ENCODE measurements at places on chromosomes 7 and 10.

DNA sequence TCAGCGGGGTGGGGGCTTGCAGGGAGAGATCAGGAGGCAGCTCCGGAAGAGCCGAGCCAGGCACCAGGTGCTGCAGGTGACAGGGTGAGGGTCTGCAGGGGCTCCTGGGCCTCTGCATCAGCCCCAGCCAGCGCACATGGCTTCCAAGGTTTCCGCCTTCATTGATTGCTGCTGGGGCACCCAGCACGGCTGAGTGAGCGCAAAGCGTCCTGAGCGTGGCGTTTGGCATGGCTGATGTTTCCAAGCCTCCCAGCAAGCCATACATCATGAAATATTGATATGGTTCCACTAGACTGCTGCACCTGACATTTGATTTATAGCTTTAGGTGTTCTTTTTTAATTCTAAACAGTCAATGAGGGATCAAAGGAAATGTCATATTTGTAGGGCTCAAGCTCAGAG, 259.0 kb downstream of the WDR37 start:
- no peak for DNase-seq

GRCh38 chr10:94545391-94546048, at the start of gene HELLS:
Gene HELLS (plus strand): TSS chr10:94545788. CDS start chr10:94545922, 134 bp downstream.
- DNase-seq = peak; percentile 46

- DNase-seq = no peak
These were observed 126.5 kb downstream of the GPAM start for GRCh38 chr10:112057072-112057471.

DNA sequence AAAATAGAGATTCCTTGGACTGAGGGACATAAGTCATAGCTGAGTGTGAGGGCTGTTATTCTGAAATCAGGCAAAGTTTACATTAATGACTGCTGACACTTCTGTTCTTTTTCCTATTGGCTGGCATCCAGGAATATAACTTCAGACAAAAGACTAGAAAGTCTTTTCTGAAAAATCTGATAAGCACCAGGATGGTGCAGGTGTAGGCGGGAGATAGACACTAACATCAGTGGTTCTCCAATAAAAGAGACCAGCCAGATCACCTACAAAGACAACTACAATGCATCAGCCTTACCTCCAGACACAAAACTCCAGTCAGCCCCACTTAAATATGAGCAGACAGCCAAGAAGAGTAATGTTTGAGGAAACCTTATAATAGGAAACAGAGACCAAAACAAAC, 168.3 kb upstream of the LRGUK start:
- no peak for DNase-seq

DNA sequence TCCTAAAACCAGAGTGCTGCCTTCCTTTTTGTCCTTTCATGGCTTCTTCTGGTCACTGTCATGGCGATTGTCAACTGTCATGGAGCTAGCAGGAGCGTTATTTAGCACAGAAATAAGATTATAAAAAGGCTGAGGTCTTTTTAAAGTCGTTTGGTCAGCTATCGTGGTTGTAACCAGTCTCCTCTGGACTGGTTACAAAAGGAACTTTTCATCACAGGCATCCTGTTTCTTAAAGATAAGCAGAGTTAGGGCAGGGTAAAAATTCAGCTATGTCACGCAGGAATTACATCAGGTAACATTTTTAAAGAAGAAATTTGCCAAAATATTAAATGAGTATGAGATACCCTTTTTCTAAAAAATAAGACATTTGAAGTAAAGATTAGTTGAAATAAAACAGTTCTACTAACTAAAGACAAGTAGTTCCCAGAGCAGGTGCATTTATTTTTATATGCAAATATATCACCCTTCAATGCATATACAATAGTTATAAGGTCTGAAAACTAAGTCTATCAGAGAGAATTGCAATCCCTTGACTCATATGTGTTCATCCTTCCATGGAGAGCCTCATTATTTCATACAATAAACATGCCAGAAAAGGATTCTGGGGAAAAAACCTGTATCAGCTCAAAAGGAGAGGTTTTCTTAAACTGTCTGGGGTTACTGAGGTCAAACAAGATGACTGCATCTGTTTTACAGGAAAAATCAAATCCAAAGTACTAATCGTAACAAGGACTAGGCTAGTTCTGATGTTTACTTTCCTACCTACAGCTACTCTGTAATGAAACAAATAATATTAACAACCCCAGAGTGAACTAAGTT, 20.9 kb downstream of the FAM24A start:
- no peak for DNase-seq

- DNase-seq = no peak
These were observed 36.6 kb downstream of the TCF7L2 start for GRCh38 chr10:112986544-112987190.

DNA sequence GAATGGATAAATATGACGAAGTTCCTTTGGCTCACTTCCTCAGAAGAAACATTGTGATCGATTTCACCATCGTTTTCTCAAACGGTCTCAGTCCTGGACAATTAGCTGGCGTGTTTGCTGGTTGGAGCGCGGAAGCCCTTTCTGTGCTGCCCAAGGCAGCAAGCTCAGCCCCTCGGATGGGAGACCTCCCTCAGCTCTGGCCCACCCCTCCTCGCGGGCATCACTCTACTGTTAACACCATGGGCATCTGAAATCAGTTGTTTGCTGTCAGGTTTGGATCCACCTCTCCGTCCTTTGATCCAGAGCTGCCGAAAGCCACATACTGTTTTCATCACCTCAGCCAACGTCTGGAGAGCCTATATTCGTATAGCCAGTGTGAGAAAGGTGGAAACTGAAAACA, 68.2 kb downstream of the C10orf143 start:
- DNase-seq = no peak

DNA sequence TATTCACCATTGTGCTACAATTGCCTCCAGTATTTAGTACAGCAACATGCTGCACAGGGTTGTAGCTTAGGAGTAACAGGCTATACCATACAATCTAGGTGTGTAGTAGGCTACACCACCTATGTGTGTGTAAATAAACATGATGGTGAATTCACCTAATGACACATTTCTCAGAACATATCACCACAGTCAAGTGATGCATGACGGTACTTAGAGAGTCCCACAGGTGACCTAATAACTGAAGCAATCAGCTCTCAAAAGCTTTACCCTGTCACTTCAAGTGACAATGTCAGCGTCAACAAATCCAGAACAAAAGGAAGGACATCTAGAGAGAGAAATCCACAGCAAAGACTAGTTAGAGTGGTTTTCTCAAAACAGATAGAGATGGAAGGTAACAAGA, 38.8 kb downstream of the CCNJ start:
- no peak for DNase-seq

DNA sequence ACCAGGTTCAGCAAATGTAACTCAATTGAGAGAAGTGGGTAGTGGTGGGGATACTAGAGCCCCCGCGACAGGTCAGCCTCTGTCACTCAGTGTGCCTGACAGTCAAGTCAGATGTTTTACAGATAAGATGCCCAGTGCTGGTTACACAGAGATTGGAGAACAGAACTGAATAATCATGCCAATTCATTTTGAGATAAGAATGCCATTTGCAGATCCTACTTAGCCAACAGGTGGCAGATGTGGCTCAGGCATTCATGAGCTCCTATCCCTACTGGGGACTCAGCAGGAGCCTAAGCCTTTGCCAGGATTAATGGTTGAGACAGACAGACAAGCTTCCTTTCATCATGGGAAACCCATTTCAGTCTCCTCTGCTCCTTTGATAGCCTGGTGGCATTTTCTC, 137.8 kb downstream of the MAPK8 start:
- DNase-seq = peak; percentile 79

GRCh38 chr10:74137992-74138391, 12.6 kb downstream of the AP3M1 start:
- no peak for DNase-seq

DNA sequence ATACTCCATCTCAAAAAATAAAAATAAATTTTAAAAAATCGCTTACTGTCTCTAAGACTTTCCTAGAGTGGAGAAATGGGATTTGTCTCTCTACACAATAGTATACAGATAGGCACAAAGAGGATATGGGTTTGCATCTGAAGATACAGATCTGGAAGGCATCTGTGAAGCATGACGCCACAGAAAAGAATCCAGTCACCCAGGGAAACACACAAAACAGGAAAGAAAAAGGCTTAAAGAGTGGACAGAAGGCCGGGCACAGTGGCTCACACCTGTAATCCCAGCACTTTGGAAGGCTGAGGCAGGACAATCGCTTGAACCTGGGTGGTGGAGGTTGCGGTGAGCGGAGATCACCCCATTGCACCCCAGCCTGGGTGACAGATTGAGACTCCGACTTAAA, 61.3 kb downstream of the SKIDA1 start:
- DNase-seq = no peak

- DNase-seq = no peak
These were observed 15.8 kb downstream of the PODXL start for GRCh38 chr7:131540491-131541162.

GRCh38 chr7:24075426-24075810, 208.6 kb upstream of the NPY start:
- DNase-seq = no peak

GRCh38 chr7:138665669-138666140, 35.5 kb downstream of the SVOPL start:
- peak; percentile 87 for DNase-seq

DNA sequence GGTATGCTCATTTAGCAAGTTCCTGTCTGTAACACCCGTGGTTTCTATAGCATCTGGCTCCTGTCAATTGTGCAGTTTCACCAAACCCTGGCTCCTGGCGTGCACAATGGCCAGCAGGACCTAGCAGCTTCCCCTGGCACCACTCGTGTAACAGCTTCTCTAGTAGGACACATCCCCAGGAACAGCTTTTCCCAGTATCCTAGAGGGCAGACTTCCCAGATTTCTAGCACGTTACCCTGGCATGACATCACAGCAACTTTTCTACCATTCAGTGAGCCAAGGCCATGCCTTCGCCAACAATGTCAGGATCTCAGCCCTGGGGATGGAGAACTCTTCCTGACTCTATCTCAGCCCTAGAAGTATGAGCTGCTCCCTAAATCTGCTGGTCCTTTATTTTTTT, 6.5 kb downstream of the YME1L1 start:
- DNase-seq = no peak

- DNase-seq = no peak
These were observed 80.9 kb downstream of the FRMPD2 start for GRCh38 chr10:48193556-48193955.

DNA sequence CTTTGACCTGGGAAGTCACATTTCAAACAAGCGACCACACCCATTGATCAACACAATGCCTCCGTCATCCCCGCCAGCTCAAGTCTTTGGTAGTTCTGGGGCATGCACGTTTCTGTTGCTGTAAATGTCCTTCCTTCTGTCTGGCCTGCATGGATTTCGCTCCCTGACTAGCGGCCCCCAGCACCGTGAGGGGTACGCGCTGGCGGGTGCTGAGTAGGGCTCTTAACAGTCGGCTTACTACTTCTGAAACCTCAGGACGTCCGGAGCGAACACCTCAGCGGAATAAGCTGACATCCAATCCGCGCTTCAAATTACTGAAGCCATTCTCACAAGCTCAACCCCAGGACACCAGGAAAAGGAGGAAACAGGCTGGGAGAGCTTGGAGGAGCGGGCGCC, 505 bp downstream of the NUDCD3 start:
- no peak for DNase-seq

DNA sequence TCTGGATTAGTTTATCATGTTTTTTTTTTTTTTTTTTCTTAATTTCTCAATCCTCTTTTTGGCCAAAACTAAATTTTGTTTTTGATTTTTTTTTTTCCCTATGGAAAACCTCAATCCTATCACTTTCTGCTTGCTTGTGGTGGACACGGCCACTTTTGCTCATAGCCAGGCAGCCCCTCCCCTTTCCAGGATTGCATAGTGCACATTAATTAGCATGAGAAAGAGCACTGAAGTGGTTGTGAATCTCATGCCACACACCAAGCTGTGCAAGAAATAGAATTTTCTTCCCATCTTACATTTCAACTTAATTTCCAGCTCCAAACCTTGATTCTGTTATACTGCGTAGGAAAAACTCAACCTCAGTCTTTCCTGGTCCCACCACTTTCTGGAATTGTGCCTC, 34.6 kb downstream of the MGAM2 start:
- DNase-seq = no peak

- no peak for DNase-seq
These were observed 8.0 kb downstream of the LRRN3 start for GRCh38 chr7:111098926-111099250.

DNA sequence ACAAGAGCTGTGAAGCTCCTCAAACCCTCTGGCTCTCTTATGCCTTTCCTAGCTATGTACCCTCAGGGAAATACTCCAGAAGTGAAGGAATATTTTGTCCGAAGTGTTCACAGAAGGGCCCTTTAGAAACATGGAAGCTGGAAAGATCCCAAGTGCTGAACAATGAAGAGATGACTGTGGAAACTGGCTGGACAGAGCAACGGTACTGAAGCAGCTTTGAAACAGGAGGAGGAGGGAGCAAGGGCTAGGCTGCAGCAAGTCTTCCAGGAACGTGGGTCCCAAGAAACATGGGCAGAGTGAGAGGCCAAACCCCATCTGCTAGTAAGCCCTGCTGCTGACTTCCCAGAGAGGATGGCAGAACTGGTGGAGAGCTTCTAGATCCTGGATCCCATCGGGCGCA, 3.0 kb upstream of the PSAP start:
- DNase-seq = peak; percentile 91

- peak; percentile 44 for DNase-seq
These were observed 65.2 kb upstream of the TM9SF3 start for GRCh38 chr10:96651998-96652431.

DNA sequence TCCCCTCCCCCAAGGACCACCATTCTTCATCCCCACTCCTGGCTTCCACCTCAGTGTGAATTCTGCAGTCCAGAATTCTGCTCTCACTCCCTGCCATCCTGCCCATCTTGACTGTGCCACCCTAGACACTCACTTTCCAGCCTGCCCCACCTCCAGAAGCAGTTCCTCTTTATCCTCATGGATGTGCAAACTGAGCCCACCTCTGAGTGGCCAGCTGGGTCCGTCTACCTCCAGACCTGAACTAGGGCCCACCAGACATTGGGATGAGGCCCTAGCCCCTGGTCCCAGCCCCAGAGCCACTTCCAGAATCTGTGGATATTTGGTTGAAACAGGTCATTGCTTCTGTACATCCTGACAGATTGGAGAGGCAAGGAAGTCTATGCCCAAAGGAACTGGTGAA, 58.5 kb downstream of the GRID1 start:
- DNase-seq = no peak

GRCh38 chr10:62443866-62444265, 69.7 kb downstream of the ZNF365 start:
- DNase-seq = no peak

GRCh38 chr7:121212036-121212435, 116.8 kb upstream of the WNT16 start:
- no peak for DNase-seq

- no peak for DNase-seq
These were observed 10.3 kb downstream of the SEC31B start for GRCh38 chr10:100509241-100509840.
